Inflammatory macrophage treated with lipopolysaccharide for 1 hour (primary cell): ENCODE measurements at places on chromosomes 1 and 21.

DNA sequence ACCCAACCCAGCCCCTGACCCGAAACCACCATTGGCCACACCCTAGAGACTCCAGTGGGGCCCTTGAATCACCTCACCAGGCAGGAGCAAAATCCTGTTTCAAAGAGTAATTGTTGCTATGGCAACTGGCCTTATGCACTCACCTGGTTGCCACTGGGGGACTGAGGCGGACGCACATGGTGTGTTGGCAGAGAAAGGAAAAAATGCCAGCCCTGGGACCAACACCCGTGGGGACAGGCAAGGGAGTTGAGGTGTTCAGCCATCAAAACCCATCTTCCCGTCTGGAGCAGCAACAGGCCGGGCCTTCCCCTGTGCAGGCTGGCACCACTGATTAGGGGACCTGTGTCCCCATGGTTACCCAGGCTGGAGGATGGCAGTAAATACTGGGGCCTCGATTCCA lies 395.8 kb upstream of the VAMP3 start:
- no peak for DNase-seq

- DNase-seq: no peak
Measured at GRCh38 chr21:18716578-18717138, 313.1 kb upstream of the TMPRSS15 start.

DNA sequence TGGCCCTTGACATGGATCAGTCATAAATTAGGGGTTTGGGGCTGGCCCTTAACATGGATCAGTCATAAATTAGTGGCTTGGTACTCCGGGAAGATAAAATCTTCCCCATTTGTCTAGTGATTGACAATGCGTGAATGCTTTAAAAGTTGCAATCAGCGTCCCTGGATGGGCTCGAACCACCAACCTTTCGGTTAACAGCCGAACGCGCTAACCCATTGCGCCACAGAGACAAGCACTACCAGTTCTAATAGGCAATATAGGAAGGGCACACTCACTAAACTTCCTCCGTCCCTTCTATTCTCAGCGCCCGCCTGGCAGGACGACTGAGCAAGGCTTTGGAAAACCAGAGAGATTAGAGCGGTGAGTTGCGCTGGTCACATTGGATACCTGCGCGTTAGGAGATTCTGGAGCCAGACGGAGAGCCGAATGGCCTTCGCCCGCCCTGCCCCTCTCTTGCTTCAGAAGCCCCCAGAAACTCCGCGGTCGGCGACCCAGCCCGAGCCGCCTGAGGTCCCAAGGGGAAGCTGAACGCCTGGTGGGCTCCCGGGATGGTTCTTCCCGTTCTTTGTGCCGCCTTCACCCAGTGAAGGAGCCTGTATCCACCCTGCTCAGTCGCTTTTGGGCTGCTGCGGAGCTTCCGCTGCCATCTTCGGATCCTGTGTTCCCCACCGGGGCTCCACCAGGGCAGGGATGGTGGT lies 235.9 kb downstream of the FAM72C start:
- peak; percentile 21 for DNase-seq

GRCh38 chr1:245871915-245872314 lies 635.2 kb downstream of the SMYD3 start:
- no peak for DNase-seq

DNA sequence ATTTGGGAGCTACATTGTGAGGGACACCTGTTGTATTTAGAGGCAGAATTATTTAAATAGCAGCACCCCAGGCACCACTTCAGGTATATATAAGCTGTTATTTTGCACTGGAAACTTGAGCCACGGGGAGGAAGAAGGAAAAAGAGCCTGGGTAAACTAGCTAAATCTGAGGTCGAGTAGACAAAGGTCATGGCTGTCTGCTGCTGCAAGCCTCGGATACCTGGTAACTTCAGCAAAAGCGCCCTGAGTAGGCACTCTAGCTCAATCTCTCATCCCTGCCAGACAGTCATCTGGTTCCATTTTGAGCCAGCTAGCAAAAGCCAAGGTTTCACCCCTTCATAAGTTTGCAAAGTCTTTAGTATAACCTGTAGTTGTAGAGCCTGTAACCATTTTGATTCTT lies 101.9 kb upstream of the ZNF644 start:
- no peak for DNase-seq

DNA sequence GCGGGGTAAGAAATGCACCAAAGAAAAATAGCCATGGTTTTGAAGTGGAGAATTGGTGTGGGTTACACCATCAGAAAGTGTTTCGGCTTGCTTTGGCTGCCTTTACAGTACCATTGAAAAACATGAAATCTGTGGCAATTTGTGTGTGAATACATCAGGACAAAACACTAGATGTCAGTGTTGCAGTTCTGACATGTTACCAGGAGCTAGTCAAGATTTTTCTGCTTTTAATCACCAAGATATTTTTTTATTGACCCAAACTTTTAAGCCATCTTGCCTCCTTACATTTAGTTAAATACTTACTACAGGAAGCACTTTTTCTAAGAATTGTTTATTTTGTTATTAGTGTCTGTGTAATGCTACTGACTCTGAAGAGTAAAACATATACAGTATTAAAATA lies 14.3 kb downstream of the RRP15 start:
- no peak for DNase-seq

DNA sequence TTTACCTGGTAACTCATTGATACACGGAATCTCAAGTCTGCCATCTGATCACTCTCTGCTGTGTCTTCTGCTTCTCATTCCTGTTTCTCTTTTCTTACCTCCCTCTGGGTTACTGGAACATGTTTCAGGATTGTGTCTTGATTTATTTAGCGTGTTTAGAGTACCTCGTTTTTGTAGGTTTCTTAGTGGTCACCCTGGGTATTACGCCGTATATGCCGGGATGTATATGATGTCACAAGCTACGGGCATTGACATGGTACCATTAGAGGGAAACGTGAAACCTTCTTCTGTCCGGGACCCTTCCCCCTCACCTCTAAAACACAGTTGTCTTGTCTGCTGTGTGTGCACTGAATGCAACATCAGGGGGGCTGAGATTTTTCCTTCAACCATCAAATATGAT lies 2.8 kb downstream of the ACTRT2 start:
- no peak for DNase-seq
